Astrocyte (in vitro differentiated cells and primary cell): ENCODE measurements at places on chromosomes 16 and 17.

- DNase-seq, result no peak
Observed at GRCh38 chr17:2955931-2956582, 107.3 kb downstream of the OR1D5 start.

DNA sequence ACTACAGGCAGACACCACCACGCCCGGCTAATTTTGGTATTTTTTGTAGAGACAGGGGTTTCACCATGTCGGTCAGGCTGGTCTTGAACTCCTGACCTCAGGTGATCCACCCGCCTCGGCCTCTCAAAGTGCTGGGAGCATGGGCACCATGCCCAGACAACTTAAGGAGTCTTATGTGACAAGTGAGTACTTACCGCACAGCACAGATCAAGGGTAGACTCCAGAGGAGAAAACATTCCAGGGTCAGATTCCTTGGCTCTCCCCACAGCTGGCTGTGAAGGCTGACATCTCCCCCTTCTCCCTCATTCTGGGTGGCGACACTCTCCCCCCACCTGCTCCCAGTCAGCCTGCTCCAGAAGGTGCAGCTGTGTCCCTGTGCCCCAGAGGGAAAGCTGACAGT lies 10.6 kb downstream of the ZSCAN10 start:
- DNase-seq, result no peak

- DNase-seq, result peak; percentile 34
Observed at GRCh38 chr17:45976755-45977505, 22.1 kb upstream of the STH start.

DNA sequence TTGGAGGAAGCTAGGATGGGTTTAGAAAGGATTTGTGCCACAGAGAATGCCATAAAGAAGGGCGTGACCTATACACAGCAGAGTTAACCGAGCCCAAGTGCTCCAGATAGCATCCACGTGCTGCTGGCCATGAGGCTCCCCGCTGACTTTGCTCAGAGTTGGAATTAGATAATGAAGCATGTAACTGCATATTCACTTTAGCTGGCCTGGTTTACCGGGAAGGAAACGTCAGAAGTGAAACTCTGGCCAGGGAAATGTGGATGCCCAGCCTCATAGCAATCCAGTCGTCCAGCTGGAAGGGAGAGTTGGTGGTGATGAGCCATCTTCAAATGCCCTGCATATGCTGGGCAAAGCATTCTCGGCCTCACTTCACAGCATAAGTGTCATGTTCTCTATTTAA lies 6.1 kb downstream of the KRT35 start:
- no peak for DNase-seq
